ENCODE measurements at places on chromosomes 12 and 14.

DNA sequence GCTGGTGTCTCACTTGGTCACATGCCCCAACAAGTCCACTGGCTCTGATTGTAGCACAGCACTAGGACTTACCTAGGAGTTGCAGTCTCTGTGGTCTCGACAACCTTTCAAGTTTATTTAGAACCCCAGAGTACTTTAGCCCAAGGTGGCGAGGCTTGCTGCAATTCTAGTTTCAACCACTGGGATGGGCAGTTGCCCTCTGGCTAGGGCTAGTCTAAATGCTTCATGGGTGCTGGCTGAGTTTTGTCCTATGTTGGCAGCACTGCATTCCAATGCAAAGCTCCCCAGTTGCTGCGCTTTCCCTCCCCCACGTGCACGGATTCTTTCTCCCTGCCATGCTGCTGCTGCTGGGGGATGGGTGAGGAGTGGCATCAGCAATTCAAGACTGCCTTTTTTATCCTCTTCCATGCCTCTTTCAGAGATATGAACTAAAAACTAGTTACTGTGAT lies 207.9 kb downstream of the SYNE2 start:
- DNase-seq = peak; percentile 28

DNA sequence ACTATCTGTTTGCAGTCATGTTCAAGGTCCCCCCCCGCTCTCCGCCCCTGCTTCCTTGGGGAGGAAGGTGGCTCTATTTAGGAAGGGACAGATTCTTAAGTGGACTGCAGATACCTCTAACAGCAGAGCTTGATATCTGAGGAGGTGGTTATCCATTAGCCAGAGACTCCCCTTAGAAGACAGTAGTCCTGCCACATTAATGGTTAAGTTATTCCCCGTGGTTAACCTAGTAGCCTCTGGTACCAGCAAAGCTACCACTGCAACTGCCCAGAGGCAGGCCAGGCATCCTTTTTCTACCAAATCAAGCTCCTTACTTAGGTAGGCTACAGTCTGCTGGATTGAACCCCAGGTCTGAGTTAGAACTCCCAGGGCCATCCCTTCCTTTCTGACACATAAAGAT lies 162.1 kb upstream of the AVPR1A start:
- DNase-seq = no peak

DNA sequence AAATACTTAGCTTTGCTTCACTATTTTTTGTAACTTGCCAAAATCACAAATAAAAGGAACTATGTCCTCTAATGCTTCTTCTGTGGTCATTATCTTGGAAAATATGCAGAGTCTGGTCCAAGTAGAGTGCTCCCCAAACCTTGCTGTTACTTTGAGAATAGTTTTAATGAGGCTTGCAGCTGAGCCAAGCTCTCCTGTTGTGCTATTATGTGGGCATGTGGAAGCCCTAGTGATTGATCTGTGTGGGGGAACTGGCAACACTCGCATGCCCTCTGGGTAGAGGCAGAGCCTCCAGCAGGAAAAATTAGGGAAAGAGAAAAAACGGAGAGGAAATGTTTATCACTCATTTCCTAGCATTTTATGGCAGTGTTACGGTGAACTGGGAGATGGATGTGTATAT lies 473.1 kb downstream of the EGLN3 start:
- no peak for DNase-seq

DNA sequence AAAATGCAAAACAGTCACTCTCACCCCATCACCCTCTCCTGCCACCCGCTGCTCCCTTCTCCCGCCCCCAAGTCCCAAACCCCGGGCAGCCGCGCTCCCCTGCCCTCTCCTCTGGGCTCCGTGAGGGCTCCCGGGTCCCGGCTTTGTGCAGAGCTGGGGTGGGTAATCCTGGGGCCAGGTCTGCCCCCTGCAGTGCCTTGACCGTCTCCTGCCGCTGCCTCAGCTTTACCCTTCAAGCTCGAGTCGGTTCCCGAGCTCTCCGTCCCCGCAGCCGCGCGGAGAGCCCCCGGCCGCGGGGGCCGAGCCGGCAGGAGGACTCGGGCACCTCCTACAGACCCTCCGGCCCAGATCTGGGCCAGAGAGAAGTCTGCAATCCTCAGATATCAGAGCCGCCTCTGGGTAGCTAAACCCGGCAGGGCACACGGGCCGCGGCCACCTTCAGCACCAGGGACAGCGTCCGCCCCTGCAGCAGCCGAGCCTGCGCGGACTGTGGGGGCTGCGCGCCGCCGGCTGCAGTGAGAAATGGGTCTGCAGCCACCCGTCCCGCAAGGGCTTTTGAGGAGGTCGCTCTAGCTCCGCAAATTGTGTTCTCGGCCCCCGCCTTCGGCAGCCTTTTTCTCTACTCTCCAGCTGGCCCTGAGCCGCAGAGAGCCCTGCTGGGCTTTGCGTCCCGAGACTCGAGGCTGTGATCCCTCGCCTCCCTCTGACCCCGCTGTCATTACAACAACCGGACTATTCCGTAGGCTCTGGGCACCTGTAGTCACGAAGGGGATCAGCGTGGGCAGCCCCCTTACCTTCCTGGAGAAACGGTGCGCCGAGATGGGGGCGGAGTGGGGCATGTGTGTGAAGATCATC lies 1.2 kb downstream of the PRMT8 start:
- DNase-seq = peak; percentile 55

DNA sequence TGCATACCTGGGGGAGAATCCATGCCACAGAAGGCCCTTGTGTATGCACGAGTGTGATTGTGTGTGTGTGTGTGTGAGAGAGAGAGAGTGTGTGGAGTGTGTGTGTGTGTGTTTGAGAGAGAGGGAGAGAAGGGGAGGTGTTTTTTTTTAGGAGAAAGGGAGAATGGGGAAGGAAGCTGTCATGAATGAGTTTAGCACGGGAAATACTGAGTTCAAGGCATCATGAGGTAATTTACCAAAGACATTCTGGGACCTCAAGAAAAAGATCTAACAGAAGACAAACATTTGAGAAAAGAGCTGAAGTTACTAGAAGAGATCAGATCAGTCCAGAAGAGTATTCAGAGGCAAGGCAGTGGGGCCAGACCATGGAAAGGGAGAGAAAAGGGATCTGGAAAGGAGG lies 157.1 kb downstream of the TTC7B start:
- no peak for DNase-seq

- no peak for DNase-seq
Observed at GRCh38 chr14:54278087-54278486, 118.7 kb upstream of the CDKN3 start.

DNA sequence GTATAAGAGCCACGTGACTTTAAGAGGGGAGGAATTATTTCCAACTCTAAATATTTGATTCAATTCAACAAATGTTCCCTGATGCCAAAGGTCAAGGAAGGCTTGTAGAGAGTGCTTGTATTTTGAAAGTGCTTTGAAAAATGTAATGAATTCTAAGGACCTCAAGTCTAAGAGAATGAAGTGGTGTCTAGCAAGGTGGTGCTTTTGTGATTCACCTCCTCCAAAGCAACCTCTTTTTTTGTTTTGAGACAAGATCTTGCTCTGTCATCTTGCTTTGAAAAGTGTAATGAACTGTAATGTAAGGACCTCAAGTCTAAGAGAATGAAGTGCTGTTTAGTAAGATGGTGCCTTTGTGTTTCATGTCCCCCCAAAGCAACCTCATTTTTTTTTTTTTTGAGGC lies 13.7 kb downstream of the AK7 start:
- DNase-seq = no peak

DNA sequence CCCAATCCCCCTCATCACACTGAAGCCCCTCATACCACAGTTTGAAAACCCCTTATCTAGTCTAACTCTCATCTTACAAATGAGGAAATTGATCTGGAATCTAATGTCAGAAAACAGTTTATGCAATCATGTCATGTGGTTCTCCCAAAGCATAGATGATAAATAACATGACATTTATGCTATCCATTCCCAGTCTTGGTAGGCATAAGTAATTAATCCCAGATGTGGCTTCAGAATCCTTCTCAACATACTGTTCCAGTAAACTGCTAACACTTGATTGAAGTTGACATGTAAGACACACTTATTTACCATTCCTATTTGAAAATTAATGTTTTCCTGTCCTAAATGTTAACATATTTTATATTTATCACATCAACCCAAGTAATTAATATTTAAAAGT lies 168.7 kb downstream of the GALC start:
- peak; percentile 32 for DNase-seq

- peak; percentile 69 for DNase-seq
Observed at GRCh38 chr12:75481774-75482173, 1.2 kb downstream of the GLIPR1 start.

DNA sequence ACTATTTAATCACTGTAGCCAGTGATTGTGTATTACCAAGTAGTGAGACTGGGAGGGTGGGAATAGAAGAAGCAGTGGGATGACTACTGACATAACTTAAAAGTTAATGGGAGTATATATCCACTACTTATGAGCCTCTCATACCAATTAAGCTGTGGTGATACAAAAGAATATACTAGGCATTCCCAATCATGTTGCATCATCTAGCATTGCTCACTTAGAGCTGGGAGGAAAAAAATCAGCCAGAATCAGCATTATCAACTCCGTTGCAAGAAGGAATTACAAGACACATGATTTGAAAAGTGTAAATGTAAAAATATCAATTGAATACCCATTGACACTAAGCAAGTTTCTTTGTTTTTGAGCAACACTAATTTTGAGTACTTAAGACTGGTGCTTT lies 745 bp upstream of the PPP1R36 start:
- DNase-seq = no peak

DNA sequence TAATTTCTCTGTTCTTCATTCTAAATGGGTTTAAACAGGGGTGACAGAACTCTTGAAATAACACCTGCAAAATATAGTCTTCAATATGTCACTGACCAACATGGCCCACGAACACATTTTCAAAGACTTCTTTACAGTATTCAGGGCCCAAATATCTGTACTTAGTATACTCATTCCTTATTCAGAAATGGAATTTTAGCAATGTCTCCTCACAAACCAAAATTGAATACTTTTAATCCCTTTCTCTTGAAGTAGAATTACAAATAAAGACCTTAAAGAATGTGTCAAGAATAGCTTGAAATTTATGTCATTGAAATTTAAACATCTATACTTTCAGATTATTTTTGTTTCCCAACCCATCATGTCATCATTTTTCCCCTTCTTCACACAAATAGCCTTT lies 263.1 kb downstream of the LRIG3 start:
- peak; percentile 54 for DNase-seq

Measured in fibroblast of upper back skin (primary cell).